ENCODE measurements at places on chromosomes 4 and X.

DNA sequence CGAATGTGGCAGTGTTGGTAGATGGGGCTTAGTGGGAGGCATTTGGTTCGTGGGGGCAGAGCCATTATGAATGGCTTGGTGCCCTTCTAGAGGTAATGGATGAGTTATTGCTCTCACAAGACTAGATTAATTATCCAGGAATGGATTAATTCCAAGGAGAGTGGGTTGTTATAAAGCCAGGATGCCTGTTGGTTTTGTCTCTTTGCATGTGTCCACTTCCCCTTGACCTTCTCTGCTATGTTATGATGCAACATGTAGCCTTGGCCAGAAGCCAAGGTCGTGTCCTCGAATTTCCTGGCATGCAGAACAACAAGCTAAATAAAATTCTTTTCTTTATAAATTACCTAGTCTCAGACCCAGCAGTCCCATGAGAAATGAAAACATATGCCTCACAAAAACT, 111.2 kb upstream of the PLS3 start:
- H3K27me3 ChIP-seq: no peaks in the 10 kb centered on the region
- no peak overlapping the region for H3K4me3 ChIP-seq
- no peaks in the 10 kb centered on the region for H3K4me1 ChIP-seq
- H3K27ac ChIP-seq: no peak overlapping the region

DNA sequence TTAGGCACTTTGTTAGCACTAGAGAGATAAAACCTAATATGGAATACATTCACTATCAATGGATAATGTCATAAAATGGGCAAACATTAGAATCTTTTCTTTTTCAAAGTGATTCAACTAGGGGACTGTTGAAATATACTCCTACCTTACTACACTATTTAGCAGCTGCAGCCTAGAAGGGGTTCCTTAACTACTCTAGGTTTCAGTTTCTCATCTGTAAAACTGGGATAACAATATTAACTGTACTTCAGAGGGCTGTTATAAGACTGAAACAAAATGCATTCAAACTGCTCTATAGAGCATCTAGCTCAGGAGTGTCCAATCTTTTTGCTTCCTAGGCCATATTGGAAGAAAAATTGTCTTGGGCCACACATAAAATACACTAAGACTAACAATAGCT, 147.4 kb downstream of the CDS1 start:
- no peak overlapping the region for H3K27ac ChIP-seq
- H3K4me3 ChIP-seq: no peak overlapping the region
- no peaks in the 10 kb centered on the region for H3K36me3 ChIP-seq
- no peaks in the 10 kb centered on the region for H3K27me3 ChIP-seq
- DNase-seq: no peak

- peaks cover 5% of the 10 kb centered on the region for H3K4me1 ChIP-seq
- no peak overlapping the region for H3K4me3 ChIP-seq
- DNase-seq: no peak
- no peaks in the 10 kb centered on the region for H3K36me3 ChIP-seq
- H3K27ac ChIP-seq: no peak overlapping the region
These were observed 8.2 kb downstream of the CASP3 start for GRCh38 chr4:184641022-184641421.

DNA sequence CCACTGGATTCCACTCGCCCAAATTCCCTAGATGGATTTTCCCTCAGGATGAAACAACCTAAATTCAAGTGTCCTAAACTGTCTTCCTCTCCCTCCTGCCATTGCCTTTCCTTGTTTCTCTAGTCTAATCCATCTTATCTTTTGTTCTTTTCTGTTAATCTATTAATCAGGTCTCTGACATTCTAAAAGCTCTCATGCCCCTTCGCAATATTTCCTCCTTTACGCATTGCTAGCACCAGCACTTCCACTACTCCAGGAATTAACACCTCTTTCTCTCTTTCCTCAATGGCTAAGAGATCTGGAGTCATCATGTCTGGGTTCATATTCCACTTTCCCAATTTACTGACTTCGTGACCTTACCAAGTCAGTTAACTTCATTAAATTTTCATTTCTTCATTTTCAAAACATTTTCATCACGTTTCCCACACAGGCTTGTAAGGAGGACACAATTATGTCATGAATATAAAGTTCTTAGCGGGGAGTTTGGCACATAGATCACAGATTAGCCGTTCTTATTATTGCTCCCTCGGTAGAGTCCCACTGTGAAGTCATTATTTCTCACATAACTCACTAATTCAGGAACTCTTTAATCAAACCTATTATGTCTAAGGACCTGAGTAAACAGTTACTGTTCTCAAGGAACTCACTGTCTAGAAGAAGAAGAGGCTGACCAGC, 45.3 kb downstream of the FAT4 start:
- no peaks in the 10 kb centered on the region for H3K4me1 ChIP-seq
- H3K36me3 ChIP-seq: no peaks in the 10 kb centered on the region
- H3K27ac ChIP-seq: no peak overlapping the region
- H3K4me3 ChIP-seq: no peak overlapping the region
- no peak for DNase-seq
- H3K27me3 ChIP-seq: no peaks in the 10 kb centered on the region

DNA sequence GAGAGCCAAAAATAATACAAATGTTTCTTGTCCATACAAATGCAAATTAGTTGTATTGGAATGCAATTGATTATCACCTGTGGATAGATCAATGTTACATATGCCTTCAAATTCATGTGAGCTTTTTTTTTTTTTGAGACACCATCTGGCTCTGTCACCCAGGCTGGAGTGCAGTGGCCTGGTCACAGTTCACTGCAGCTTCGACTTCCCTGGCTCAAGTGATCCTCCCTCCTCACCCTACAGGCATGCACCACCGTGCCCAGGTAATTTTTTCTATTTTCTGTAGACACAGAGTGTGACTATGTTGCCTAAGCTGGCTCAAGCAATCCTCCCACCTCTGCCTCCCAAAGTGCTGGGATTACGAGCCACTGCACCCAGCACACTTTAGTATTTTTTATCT, 38.6 kb upstream of the TMEM184C start:
- no peak overlapping the region for H3K27ac ChIP-seq
- H3K27me3 ChIP-seq: no peaks in the 10 kb centered on the region
- H3K36me3 ChIP-seq: no peaks in the 10 kb centered on the region
- H3K4me1 ChIP-seq: no peaks in the 10 kb centered on the region
- DNase-seq: no peak
- H3K4me3 ChIP-seq: no peak overlapping the region

- no peaks in the 10 kb centered on the region for H3K27me3 ChIP-seq
- no peak overlapping the region for H3K27ac ChIP-seq
- DNase-seq: no peak
- H3K4me1 ChIP-seq: no peaks in the 10 kb centered on the region
- no peaks in the 10 kb centered on the region for H3K36me3 ChIP-seq
These were observed 272.5 kb downstream of the DCTD start for GRCh38 chr4:182644683-182645050.

DNA sequence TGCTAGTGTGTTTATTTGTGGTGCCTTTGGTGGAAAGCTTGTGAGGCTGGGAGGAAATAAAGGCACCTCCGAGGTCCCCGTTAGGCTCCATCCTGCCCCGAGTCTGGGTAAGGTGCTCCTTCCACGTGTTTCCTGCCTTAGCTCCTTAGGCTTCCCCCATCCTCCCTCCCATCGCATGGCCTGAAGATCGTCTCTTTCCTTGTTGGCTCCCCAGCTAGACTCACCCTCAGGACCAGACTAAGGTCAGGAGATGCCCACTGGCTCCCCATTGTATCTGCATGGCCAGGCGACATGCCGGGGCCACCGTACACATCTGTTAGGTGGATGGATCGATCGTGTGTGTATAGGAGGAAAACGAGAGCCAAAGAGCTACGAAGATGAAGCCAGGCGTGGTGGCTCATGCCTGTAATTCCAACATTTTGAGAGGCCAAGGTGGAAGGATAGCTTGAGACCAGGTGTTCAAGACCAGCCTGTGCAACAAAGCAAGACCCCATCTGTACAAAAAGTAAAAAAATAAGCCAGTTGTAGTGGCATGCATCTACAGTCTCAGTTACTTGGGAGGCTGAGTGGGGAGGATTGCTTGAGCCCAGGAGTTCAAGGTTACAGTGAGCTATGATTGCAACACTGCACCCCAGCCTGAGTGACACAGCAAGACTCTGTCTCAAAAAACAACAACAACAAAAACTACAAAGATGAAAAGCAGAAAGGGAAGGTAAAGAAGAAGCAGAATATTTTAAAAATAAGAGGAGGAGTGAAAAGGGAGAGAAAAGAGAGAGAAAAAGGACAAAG, 53.7 kb downstream of the SEPSECS start:
- peaks cover 7% of the 10 kb centered on the region for H3K27me3 ChIP-seq
- H3K4me3 ChIP-seq: no peak overlapping the region
- no peaks in the 10 kb centered on the region for H3K4me1 ChIP-seq
